DMS79 (cell line): ENCODE measurements at places on chromosomes 3 and 15.

DNA sequence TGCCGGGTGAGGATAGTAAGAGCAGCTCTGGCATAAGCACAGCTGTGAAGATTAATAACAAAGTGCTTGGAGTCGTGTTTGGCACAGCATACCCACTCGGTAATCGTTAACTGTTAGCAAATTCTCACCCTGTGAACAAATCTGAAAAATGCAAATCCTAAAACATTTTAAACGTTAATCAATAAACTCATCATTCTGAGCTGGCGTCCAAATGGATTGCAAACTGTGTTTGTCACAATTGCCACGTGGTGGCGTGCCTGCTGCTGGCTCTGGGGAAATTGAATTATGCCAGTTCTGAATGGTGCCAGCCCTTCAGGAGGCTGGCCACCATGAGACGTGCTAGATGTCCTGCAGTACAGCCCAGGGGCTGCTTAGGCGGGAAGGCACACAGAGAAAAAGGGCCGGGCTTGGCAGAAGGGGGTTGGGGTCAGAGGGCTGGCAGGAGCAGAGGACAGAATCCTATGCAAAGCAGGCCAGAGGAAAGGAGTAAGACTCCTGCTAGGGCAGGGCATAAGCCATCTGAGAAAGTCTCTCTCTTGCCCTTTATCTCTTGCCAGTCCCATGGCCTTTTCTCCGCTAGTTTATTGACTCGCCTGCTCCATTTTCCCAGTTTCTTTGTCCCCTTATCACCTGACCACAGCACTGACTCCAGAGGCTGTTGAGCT lies 22.1 kb upstream of the POLG start:
- no peak for DNase-seq

DNA sequence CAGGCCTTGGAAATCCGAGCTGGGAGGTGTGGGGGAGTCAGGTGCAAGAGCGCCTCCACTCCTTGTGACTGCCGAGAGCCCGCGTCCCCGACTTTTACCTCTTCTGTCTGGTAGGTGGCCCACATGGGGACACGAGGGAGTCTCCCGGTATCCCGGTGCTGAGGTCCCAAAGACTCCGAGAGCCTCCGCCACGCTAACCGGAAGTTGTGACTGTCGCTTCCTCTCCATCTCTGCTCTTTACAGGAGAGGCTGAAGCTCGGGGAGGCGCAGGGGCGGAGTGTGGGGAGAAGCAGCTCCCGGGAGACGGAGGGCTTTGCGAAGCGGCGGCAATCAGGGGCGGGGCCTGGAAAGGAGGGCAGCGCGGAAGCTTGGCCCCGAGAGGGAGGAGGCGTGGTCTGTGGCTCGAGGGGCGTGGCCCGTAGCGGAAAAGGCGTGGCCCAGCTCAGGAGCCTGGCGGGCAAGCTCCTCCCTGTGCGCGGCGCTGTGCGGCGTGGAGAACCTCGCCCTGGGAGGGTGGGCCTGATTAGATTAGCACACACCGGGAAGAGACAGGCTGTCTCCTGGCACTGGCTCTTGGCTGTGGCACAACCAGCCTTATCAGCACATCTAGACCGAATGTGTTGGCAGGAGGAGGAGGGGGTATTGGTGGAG lies 143.9 kb downstream of the GABRB3 start:
- DNase-seq = no peak

DNA sequence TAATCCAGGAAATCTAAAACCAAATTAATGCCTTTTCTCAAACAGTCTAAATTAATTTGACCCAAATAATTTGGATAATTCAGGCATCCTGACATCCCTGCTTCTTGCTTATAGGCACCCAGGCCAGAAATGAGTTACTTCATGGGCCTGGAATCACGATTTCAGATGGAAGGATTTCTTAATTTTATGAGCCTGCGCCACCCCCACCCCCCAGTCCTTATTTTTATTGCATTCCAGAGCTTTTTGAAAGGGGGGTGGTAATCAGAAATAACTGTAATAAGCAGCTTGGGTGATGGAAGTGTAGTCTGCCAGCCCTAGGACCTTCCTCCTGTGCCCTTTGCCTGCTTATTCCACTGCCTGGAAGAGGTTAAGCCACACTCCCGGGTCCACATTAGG lies 1.3 kb downstream of the AP2M1 start:
- no peak for DNase-seq

DNA sequence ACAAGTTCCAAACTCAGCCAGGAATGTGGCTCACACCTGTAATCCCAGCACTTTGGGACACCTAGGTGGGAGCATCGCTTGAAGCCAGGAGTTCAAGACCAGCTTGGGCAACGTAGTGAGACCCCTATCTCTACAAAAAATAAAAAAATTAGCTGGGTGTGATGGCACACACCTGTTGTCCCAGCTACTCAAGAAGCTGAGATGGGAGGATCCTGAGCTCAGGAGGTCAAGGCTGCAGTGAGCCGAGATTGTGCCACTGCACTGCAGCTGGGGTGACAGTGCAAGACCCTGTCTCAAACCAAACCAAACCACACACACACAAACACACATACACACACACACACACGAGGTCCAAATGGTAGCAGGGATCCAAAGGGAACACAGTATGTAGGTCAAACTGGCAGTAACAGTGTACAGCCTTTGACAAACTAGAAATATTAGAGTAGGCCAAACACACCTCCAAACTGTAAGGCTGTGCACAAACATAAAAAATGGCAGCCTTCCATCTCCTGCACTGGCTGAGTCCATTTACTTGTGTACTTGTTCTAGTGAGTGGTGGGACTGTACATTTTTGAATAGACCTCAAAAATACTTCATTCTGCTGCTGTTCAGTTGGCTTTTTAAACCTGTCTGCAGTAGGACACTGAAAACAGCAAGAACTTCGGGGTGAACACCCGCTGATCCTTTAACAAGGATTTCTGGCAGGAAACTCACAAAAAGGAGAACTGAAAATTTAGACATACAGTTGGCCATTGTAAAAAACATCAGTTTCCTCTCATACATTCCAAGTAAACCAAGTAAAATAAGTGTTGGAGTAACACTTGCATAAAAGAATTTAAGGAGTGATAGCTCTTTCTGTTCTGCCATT lies 33.6 kb downstream of the INTS14 start:
- no peak for DNase-seq

DNA sequence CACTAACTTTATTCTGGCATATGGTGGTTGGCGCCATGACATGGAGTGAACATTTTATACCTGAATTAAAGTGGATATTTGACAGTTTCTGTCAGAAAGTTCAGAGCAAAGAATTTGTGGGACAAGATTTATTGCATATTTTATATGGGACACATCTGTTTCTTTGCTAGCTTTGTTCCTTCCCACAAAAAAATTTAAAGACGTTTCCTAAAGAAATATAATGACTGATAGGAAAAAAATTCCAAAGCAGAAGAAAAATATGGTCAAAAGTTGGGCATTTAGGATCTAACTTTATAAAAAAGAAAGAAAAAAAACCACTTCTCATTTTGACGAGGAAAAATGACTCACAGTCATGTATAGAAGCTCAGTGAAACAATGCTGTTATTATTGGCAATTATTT lies 101.6 kb downstream of the GREM1 start:
- no peak for DNase-seq

- no peak for DNase-seq
Observed at GRCh38 chr15:58520464-58520863, 88.7 kb downstream of the LIPC start.

GRCh38 chr3:172552607-172553006 lies 29.4 kb upstream of the TNFSF10 start:
- no peak for DNase-seq

DNA sequence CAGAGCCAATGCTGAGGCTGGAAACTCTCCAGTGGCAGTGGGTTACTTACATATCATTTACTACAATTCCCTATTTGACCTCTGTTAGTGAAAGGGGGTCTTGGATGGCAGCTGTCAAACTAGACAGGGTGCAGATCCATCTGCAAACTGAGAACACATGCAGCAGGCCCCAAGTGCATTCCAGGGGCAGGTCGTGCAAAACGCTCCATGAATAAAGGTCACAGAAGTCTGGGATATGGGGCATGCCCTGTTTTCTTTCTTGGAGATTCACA lies 25.0 kb upstream of the RAD18 start:
- no peak for DNase-seq

DNA sequence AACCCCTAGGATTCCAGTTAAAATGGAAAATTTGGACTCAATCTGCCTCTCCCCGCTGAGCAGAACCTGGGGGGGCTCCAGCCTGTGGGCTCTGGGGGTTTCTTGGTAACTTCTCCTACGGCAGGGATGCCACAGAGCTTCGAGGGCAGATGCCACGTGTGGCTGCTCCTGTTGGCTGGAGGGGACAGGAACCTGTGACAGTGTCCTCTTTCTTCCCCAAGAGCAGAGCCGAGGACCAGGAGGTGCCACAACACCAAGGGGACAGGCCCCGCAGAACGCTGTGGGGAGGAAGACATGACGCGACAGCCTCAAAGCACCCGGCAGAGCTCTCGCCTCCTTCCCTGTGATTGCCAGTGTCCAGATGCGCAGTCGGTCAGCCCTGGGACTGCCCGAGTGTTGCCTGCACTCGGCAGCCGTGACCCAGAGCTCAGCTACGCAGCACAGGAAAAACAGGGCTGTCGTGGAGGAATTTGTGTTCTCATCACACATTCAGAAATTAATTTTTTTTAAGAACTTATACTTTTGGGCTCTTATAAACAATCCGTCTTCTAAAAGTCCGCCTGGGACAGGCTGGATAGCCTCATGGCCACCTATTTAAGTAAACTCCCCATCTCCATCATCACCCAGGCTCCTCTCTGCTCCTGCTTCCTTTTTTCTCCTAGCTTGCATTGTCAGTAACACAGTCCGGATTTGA lies 131.9 kb upstream of the MEF2A start:
- DNase-seq = no peak

DNA sequence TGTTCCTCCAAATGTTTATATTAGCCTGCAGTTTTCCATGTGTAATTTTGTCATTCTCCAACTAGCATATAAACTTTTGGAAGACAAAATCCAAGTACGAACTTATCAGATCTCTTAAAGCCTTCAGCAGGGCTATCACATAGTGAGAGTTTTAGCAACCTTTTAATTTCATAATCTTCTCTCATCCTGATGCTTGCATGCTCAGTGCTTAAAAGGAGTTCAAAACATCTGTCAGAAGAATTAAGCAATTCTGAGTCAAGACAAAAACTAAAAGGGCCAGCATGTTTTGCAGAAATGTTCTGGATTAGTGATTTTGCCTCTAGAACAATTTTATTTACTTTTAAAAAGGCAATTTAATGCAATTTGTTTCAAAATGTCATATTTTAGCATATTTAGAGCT lies 73.4 kb upstream of the SLC2A2 start:
- DNase-seq = no peak

- no peak for DNase-seq
Observed at GRCh38 chr15:59338414-59338813, 34.3 kb downstream of the MYO1E start.

DNA sequence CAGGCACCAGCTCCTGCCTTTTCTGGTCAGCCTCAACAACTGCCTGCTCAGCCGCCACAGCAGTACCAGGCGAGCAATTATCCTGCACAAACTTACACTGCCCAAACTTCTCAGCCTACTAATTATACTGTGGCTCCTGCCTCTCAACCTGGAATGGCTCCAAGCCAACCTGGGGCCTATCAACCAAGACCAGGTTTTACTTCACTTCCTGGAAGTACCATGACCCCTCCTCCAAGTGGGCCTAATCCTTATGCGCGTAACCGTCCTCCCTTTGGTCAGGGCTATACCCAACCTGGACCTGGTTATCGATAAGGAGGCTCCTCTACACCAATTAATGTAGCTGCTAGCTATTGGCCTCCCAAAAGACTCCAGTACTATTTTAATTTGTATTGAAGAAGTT lies 38.9 kb downstream of the TFG start:
- no peak for DNase-seq

DNA sequence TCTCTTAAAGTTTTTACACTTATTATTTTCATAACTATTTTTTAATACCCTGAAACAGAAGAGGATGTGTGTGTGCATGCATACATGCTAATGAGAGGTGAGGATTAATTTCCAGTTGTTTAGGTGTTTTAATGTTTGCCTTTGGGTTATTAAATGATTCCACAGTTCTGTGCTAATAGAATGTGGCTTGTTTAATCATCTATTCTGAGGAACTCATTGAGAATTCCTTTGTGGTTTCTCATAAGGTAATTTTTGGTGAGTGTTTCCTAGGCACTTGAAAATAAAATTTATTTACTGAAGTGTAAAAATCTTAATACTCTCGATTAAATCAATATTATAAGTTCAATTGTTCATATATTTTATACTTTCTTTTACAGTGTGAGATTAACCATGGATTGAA lies 38.0 kb downstream of the STAC start:
- DNase-seq = no peak

GRCh38 chr15:45521596-45522327 lies 793 bp downstream of the SLC30A4 start:
- no peak for DNase-seq

DNA sequence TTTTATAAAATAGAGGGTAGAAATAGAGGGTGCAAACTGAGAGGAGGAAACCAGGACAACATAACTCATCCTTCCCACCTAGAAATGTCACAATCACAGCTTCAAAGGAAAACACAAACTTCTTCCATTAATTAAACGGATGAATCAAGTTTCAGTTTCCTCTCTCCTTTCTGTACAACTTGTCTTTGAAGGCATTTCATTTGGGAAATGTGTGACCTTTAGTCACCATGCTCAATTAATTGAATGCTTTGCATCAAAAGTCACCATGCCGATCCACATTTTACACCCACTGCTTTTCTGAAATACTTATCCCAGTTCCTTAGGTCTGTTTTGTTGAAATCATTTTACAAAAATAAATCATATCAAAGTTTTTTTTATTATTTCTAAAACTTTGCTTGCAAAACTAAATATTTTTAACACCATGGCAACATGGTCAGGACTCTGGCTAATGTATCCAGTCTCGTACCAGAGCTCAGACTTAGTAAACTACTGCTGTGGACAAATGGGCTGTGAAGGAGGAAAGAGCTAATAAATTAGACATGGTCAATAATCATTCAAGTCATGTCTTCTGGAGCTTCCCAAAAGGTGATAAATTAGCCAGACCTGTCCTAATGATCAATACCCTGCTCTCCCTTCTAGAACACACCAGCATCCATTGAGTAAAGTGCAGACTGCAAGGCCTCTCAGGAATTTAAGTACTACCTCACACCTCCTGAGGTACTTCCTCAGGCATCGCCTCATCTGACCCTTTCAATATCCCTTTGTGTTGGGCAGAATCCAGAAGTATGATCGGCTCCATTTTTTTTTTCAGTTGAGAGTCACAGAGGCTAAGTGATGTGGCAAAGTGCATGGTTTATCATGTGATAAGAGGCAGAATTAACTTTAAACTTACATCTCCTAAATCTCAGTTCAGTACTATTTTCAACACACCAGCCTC lies 161.3 kb downstream of the GREM1 start:
- DNase-seq = no peak

- DNase-seq = peak; percentile 38
Observed at GRCh38 chr3:64440498-64440897, 215.2 kb upstream of the PRICKLE2 start.
